ENCODE measurements at places on chromosomes 13 and 19.

GRCh38 chr19:7860714-7861618 is 13.2 kb downstream of the PRR36 start:
- no peak for DNase-seq

DNA sequence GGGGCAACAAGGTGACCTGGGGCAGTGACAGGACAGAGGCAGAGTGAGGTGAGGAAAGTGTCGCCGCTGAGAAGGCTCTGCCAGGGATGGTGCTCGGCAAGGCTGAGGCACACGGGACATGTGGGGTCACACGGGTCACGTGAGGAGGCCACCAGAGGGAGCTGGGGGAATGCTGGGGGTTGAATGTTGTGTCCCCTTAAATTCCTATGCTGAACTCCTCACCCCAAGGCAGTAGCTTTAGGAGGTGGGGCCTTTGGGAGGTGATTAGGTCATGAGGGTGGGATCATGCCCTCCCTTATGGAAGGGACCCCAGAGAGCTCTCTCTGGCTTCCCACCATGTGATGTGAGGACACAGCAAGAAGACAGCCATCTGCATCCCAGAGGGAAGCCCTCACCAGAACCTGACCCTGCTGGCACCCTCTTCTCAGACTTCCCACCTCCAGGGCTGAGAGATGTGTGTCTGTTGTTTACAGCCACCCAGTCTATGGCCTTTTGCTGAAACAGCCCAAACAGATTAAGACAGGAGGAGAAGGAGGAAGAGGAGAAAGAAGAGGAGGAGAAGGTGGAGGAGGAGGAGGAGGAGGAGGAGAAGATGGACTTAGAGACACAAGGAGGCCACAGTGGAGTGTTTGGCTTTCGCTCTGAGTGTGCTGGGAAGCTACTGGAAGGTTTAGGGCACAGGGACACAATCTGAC is 35.4 kb downstream of the RFX2 start:
- DNase-seq: no peak

DNA sequence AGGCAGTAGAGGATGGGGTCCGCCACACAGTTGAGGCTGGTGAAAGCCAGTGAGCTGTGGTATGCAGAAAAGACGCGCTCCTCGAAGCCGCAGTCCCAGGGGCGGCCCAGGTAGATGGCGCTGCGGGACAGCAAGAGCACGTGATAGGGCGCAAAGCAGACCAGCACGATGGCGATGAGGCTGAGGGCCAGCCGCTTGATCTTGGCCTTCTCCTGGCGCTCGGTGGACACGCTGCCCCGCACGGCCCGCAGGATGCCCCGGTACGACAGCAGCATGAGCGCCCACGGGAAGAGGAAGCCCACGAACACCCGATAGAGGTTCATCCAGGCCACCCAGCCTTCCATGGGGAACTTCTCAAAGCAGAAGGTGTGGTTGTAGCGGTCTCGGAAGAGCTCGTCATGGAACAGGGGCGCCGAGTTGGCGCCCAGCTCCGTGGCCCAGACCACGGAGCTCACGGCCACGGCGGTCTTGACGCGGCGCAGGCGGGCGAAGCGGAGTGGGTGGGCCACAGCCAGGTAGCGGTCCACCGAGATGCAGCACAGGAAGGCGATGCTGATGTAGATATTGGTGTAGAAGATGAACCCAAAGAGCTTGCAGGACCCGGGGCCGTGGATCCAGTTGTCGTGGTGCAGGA is 6.5 kb upstream of the OPA3 start:
- DNase-seq: no peak

DNA sequence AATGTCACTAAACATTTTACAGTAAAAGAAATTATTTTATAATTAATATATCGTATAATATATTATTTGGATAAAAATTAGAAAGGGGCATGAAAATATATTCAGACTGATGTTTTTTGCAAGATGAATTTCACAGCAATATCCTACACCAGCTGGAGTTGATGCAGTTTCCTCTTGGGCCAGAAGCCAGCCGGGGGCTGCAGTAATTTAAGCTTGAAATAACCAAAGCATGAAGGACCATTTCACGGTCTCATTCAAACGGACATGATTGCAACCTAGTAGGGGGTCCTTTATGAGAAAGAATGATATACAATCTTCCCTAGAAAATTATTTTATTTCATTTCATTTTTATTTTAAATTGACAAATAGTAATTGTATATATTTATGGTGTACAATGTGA is 797.2 kb upstream of the PCDH9 start:
- DNase-seq: no peak

- DNase-seq: no peak
These were observed 8.1 kb downstream of the PPP2R1A start for GRCh38 chr19:52197964-52198363.

DNA sequence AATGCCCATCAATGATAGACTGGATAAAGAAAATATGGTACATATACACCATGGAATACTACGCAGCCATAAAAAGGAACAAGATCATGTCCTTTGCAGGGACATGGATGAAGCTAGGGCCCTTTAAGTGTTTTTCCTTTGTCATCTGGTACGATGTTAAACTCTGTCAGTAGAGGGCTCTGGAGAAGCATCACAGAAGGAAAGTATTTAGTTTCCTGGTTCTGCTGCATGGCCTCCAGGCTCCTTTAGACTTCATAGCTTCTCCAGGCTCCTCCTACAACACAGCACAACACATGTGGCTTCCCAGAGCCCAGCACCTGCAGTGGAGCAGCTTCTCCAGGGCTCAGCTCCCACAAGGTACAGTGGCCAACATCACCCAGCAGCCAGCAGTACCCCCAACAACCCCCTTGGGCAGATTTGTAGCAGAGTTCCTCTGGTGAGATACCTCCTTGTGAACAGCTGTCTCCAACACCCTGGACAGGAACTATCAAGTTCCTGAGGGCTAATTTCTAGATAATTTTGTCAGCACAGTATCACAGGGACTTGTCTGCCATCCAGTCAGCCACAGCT is 63.4 kb downstream of the KCTD12 start:
- no peak for DNase-seq

DNA sequence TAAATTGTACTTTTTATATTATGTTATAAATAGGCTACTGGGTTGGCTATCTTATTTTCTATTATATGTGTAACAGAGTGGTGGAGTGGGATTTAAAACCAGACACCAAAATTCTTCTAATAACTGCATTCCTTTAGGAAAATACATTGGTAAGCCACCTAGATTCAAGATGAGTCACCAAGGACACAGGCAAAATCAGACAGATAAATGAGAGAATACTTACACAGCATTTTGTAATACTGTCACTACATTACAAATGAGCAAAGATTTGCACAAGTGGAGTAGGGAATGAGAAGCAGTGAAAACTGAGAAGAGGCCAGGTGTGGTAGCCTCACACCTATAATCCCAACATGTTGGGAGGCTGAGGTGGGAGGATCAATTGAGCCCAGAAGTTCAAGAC is 6.2 kb upstream of the SPART start:
- no peak for DNase-seq

DNA sequence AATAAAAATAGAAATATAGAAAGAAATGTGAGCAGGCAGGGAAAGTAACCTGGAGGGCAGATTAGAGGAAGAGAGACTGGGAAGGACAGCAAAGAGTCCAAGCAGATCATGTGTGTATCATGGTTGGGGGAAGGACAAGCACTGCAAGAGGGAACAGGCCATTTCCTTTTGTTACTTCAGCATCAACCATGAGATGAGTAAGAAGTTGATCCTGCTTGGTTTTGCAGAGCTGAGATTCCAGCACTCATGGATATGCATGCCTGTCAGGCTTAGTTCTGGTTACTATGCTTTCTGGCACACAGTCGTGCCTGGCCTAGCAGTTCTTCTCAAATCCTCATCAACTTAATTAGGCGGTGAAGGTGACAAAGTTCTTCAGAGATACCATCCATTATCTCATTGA is 18.1 kb downstream of the NALCN start:
- no peak for DNase-seq

GRCh38 chr19:5038631-5039271 is 69.8 kb downstream of the KDM4B start:
- no peak for DNase-seq

GRCh38 chr19:5104871-5105351 is 136.0 kb downstream of the KDM4B start:
- DNase-seq: no peak

GRCh38 chr13:31167490-31167889 is 5.8 kb upstream of the HSPH1 start:
- no peak for DNase-seq

DNA sequence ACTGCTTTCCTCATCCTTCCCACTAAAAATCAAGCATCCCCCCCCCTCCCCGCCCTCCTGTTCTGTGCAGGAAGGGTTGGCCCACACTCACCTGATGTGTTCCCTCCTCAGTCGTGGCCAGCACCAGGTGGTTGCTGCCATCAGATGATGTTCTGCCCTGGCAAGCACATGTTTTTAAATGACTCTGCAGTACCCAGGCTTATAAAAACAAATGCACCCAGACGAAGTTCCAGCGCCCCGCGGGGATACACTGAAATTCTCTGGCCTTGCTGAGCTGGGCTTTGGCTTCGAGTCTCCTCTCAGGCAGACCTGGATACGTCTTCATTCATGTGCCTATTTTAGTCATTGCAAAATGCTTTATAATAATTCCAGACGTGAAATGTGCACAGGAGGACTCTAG is 316.3 kb downstream of the DLEU7 start:
- no peak for DNase-seq

DNA sequence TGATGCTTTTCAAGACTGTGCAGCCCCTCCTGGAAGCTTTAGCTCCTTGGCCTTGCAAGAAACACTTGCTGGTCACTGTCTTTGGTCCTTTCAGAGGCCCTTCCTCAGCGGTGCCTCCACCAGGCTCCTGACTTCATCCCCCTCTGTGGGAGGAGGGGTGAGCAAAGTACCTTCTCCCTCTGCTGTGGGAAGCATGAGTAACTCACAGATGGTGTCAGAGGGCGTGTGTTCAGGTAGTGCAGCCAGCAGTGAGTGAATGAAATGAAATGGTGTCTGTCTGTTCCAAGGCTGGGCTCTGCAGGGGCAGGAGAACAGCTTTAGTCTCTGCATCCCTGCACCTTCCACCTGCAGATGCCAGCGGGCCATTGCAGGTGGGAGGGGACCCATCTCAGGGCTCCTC is 102.9 kb downstream of the SHISA2 start:
- no peak for DNase-seq

Data from renal cortex interstitium (tissue), 15 donors.